ENCODE measurements at places on chromosomes 1 and 21.
A peak's percentile ranks its signal among the peaks of the same experiment; 100 is the strongest.

- no peak for DNase-seq
Measured at GRCh38 chr1:2302292-2302925, 74.3 kb downstream of the SKI start.

- DNase-seq = no peak
Measured at GRCh38 chr21:43880111-43880985, 15.3 kb downstream of the AGPAT3 start.

- no peak for DNase-seq
Measured at GRCh38 chr21:46191257-46191685, 7.0 kb upstream of the SPATC1L start.

GRCh38 chr21:36059823-36060158 lies 535 bp downstream of the SETD4 start:
- DNase-seq = no peak

DNA sequence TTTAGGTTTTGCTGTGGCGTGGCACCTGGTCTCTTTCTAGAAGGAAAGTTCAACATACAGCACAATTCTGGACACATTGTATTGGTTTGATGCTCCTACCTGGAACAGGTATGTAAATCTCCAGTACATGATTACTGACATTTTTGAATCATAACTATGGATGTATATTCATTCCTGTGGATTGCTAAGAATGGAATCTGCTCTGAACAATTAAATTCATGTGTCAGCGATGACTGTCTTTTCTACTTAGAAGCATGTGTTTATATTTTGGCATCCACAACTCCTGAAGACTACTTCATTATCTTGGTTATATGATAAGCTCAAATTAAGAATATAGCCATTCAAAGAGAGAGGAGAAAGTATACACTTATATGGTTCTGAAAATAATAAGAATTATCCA lies 291.8 kb downstream of the CHRM3 start:
- DNase-seq = no peak

DNA sequence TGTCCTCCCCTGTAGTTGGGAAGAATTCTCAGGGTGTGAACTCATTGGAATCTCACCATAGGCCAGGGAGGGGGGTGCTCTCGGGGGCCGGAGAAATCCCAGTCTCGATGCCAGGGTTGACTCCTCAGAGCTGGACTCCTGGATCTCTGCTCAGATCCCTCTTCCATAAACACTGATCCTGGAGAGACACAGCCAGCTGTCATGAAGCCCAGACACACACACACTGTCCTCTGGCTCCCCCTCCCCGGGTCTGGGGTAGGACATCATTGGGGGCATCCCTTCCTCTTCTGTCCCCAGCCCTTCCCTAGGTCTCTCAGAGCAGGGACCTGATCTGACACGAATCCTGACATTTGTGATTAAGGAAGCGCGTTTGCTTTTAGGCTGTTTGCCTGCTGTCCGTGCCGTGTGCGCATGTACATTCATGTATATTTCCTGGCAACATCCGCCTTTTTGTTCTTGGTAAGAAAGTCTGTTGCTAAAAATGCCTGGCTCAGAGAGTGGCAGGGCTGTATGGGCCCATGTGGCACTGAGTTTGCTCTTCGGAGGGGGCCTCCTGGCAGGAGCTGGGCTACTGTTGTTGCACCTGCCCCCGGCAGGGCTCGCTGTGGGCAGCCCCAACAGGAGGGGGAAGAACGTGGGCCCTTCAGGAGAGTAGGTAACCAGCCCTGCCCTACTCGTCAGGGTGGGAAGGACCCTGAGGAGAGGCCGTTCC lies 45.4 kb upstream of the SELENON start:
- DNase-seq = peak; percentile 56
